ENCODE measurements at places on chromosomes 6 and 20. TPM values are rescaled to one million over a fixed set of nuclear protein-coding genes. Genes with fewer than 3 reads are reported as not detected.

GRCh38 chr20:32685541-32686529 lies 12.1 kb upstream of the C20orf203 start:
- peaks cover 11% of the 10 kb centered on the region for H3K4me1 ChIP-seq
- no peak overlapping the region for H3K4me3 ChIP-seq
- no peaks in the 10 kb centered on the region for H3K27me3 ChIP-seq
- no peak for DNase-seq

DNA sequence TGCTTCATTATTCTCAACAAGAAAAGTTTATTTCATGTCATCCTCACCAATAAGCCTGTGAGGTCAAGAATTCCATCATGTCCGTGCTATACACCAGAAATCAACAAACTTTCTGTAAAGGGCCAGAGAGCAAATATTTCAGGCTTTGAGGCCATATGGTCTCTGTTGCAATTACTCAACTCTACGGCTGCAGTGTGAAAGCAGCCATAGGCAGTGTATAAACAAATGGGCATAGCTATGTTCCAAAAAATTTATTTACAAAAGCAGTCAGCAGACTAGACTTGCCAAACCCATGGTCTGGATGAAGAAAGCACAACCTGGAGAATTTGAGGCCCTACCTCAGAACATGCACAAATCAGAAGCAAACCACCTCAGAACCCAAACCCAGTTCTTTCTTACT lies 118.5 kb downstream of the PCSK2 start:
- no peak overlapping the region for H3K27ac ChIP-seq
- H3K4me1 ChIP-seq: no peaks in the 10 kb centered on the region
- peaks cover 3% of the 10 kb centered on the region for H3K27me3 ChIP-seq
- H3K36me3 ChIP-seq: no peaks in the 10 kb centered on the region

GRCh38 chr6:130306377-130306776 lies 59.4 kb upstream of the TMEM200A start:
- H3K27me3 ChIP-seq: no peaks in the 10 kb centered on the region
- H3K4me3 ChIP-seq: no peak overlapping the region
- peaks cover 4% of the 10 kb centered on the region for H3K4me1 ChIP-seq
- no peaks in the 10 kb centered on the region for H3K36me3 ChIP-seq
- no peak for DNase-seq

DNA sequence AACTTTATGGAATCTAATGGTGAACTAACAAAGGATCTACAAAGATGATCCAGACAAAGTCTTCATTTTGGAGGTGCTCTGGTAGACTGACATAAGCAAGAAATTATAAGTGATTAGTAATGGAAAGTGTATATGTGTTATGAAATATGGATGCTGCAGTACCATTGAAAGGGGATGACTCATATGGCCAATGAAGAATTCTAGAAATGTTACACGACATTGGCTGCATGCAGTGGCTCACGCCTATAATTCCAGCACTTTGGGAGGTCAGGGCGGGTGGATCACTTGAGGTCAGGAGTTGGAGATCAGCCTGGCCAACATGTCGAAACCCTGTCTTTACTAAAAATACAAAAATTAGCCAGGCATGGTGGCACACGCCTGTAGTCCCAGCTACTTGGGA lies 23.5 kb downstream of the CFAP206 start:
- H3K27ac ChIP-seq: no peak overlapping the region
- no peaks in the 10 kb centered on the region for H3K36me3 ChIP-seq
- H3K27me3 ChIP-seq: peaks cover 7% of the 10 kb centered on the region
- no peaks in the 10 kb centered on the region for H3K4me1 ChIP-seq
- no peak overlapping the region for H3K4me3 ChIP-seq
- no peak for DNase-seq

- H3K4me3 ChIP-seq: no peak overlapping the region
- no peak for DNase-seq
- H3K27me3 ChIP-seq: no peaks in the 10 kb centered on the region
Observed at GRCh38 chr6:80029470-80029869, 25.0 kb downstream of the TTK start.

DNA sequence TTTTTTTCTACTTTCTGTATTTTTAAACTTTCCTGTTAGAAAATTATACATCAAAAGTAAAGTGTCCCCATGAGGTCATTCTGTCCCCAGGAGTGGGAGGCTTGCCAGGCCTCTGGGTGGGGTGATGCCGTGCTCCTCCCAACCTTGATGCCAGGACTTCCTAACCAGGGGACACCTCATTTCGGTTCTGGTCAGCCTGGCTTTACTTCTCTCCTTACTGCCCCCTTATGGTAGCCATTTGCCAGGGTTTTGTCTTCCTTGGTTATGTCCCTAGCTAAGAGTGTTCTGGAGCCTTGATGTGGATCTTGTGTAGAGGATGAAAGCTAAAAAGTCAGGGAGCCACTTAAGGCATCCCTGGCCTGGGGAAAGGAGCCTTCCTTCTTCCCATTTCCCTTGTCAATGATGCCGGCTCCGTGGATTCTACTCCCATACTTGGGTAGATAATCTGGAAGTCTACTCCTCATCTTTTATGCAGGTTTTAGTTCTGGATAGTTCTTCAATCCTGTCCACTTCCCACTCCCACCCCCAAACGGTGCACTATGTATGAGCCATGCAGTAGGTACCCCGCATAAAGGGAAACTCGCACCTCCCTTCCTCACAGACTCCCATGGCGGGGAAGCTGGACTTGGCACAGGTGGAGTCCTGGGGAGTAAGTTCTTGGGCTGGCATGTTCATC lies 164.1 kb upstream of the SALL4 start:
- peak; percentile 30 for DNase-seq
- H3K27me3 ChIP-seq: peaks cover 4% of the 10 kb centered on the region

GRCh38 chr20:34045930-34046725 lies 52.4 kb downstream of the RALY start:
- DNase-seq: no peak
- no peaks in the 10 kb centered on the region for H3K27me3 ChIP-seq
- no peaks in the 10 kb centered on the region for H3K36me3 ChIP-seq
- H3K4me3 ChIP-seq: no peak overlapping the region

DNA sequence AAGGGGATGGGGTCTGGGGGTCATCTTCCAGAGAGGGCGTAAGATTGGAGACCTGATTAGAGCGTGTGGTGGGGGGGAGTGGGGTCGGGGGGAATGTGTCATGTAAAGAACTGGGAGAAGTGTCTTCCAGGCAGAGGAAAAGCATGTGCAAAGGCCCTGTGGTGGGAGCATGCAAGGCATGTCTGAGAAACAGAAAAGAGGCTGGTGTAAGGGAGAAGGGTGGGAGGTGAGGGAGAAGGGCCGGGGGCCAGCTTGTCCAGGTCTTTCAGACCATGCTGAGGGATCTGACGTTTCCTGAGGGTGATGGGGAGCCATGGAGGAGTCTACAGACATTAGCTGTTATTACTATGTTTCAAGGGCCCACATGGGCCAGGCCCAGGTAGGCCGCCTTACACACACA lies 30.4 kb upstream of the FKBP1A start:
- H3K36me3 ChIP-seq: no peaks in the 10 kb centered on the region
- DNase-seq: no peak
- peaks cover 9% of the 10 kb centered on the region for H3K4me1 ChIP-seq
- H3K27ac ChIP-seq: no peak overlapping the region

DNA sequence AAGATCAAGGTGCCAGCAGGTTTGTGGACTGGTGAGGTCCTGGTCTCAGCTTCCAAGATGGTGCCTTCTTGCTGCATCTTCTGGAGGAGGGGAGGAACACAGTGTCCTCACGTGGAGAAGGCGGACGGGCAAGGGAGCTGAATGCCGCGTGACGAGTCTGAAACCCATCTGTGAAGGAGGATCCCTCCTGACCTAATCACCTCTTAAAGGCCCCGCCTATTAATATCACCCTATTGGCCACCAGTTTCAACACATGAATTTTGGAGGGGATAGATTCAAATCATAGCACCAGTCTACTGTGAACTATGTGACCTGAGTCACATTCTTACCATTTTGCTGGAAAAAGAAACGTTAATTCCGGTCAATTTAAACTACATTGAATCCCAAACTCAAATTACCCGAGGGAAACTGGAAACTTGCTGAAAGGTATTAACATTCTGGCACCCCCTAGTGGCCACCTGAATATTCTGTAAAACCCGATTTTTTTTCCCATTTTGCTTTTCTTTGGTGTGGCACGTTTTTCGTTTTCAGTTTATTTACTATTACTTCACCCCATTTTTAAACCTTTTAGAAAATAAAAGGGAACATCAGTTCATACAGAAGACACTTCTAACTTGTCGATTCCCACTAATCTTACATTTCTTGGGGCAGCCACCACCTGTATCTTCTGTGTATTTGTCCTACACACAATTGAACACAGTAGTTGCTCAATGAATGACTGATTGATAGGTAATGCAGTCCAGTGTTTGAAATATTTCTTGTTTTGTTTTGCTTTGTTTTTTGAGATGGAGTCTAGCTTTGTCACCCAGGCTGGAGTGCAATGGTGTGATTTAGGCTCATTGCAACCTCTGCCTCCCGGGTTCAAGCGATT lies 17.9 kb upstream of the CCDC170 start:
- H3K4me3 ChIP-seq: peak overlapping the region; percentile 29
- no peak overlapping the region for H3K27ac ChIP-seq
- no peaks in the 10 kb centered on the region for H3K36me3 ChIP-seq

DNA sequence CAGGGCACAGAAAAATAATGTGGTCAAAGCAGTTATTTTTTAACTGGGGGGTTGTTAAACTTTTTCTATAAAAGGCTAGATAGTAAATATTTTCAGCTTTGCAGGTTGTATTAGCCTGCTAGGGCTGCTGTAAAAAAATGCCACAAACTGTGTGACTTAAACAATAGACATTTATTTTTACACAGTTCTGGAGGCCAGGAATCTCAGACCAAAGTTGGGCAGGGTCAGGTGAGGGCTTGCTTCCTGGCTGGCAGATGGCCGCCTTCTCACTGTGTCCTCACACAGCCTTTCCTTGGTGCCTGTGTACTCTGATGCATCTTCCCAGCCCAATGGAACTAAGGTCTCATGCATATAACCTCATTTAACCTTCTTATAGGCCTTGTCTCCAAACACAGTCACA lies 294.7 kb downstream of the PTPRT start:
- H3K27ac ChIP-seq: no peak overlapping the region
- no peaks in the 10 kb centered on the region for H3K27me3 ChIP-seq
- no peaks in the 10 kb centered on the region for H3K36me3 ChIP-seq
- H3K4me3 ChIP-seq: no peak overlapping the region

DNA sequence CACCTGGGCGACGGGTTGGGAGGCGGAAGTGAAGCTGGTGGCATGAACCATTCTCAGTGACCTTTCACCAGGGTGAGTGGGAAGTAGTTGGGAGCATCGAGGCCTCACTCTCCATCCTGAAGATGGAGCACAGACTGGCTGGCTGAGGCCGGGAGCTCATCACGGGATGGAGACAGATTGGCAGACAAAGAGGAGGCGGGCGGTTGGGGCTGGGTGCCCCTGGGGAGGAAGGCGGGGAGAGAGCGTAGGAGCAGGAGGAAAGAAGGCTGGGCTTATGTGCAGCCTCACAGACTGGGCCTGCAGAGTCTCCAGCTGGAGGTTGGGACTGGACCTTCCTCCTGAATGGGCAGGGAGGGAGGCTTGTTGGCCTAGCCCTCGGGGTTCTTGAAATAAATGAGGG lies 44.2 kb upstream of the SCRT2 start:
- no peak overlapping the region for H3K27ac ChIP-seq
- DNase-seq: no peak
- no peaks in the 10 kb centered on the region for H3K36me3 ChIP-seq
- H3K4me3 ChIP-seq: no peak overlapping the region

GRCh38 chr20:45406260-45407066 lies 1.6 kb upstream of the DBNDD2 start:
- H3K27me3 ChIP-seq: peaks cover 4% of the 10 kb centered on the region
- peaks cover 21% of the 10 kb centered on the region for H3K4me1 ChIP-seq
- H3K36me3 ChIP-seq: peaks cover 12% of the 10 kb centered on the region
- H3K27ac ChIP-seq: peak overlapping the region; percentile 63
- DNase-seq: peak; percentile 53
- peak overlapping the region; percentile 73 for H3K4me3 ChIP-seq

DNA sequence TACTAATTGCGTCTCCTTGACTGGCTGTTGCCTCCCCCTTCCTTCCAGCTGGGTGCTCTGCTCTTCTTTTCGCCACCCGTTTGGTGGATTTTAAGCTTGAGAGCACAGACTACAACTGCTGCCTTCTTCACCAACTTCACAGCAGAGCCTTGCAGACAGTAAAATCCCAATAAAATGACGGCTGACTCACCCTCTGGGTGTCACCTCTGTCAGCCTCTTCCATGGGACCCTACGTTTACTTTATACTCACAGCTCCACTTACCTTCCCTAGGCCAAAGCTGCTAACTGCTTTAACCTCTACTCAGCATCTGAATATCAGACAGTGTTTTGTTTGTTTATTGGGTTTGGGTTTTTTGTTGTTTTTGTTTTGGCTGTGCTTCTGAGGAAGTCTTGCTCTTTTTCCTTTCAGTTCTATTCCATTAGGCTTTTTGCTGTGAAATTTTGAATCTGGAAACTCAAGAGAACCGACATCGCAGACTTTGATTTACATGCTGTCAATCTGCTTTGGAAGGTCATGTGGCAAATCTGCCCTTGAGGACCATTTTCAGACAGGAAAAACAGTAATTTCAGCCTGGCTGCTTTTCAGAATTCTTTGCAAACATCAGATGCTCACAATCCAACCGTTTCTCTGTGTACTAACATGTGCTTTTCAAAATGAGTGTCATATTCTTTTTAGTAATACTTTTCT lies 2.4 kb downstream of the AGPAT4 start:
- H3K36me3 ChIP-seq: no peaks in the 10 kb centered on the region
- H3K27ac ChIP-seq: no peak overlapping the region
- no peak overlapping the region for H3K4me3 ChIP-seq
- H3K27me3 ChIP-seq: peaks cover 3% of the 10 kb centered on the region

Gene MTG2
- 40.5 TPM for total RNA-seq

Gene NRSN2
- total RNA-seq: 8.7 TPM

Gene TRIM10
- not detected for total RNA-seq

Gene LRRC73
- 0.11 TPM for total RNA-seq

Gene MOG
- not detected for total RNA-seq
